ENCODE measurements at places on chromosomes 5 and 9.

- DNase-seq: no peak
These were observed 173.3 kb downstream of the FGF18 start for GRCh38 chr5:171592736-171593135.

DNA sequence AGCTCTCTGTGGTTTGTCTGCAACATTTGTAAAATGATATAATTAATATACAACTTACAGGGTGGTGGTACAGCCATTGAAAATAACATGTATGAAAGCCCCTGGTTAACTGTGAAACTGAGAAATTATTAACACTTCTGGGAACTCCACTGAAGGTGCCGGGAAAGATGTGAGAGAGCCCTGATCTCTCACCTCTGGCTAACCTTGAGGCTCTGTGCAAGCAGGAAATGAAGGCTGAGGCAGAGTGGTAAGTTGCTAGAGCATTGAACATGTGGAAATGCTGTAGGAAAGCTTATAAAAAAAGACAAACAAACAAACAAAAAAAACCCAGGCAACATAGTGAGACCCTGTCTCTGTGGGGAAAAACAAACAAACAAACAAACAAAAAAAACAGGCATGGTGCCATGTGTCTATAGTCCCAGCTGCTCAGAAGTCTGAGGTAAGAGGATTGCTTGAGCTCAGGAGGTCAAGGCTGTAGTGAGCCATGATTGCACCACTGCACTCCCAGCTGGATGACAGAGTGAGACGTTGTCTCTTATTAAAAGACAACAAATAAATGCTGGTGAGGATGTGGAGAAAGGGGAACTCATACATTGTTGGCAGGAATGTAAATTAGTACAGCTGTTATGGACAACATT lies 7.5 kb downstream of the CATSPER3 start:
- no peak for DNase-seq

- no peak for DNase-seq
These were observed 27.5 kb downstream of the FNBP1 start for GRCh38 chr9:130015353-130016019.

GRCh38 chr9:6055216-6055615 lies 39.8 kb upstream of the RANBP6 start:
- DNase-seq: no peak

GRCh38 chr9:97397220-97397619 lies 14.7 kb upstream of the TDRD7 start:
- no peak for DNase-seq

- no peak for DNase-seq
These were observed 732.7 kb downstream of the SEMA5A start for GRCh38 chr5:8813180-8813579.

GRCh38 chr5:131256507-131256823 lies 7.4 kb upstream of the CDC42SE2 start:
- DNase-seq: no peak

DNA sequence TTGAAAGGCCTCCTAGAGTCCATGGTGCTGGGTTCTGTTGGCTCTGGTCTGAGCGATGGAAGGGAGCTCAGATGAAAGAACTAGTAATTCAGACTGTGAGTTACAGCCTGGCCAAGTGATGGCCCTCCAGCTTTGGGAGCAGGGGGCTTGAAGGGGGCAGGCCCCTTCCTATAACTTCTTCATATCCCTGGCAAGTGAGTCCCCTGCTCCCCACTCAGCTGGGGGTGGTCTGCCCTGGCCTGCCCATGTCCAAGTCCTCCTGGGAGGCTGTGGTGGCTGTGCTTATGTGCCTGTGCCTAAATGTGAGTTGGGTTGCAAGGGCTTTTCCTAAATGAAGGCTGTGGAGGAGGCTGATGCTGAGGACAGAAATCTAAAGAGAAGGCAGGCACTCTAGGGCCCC lies 80.1 kb downstream of the MACROH2A1 start:
- no peak for DNase-seq

DNA sequence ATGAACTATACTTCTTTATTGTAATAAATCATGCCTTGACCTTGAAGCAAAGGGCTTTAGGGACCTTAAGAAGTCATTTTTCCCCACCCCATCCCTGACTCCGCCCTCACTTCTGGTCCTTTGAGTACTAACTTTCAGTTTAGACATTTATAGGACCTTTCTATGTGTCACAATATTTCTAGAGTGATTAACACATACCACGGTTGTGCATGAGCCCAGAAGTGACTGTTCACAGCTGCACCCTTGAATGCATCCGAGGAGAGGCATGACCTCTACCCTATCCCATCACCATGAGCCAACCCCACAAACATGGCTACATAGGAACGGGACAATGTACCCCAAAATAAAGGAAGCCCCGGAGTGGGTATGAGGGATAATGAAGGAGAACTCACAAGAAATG lies 160.3 kb downstream of the HSD17B3 start:
- no peak for DNase-seq

GRCh38 chr9:38344566-38345324 lies 47.8 kb upstream of the ALDH1B1 start:
- no peak for DNase-seq

DNA sequence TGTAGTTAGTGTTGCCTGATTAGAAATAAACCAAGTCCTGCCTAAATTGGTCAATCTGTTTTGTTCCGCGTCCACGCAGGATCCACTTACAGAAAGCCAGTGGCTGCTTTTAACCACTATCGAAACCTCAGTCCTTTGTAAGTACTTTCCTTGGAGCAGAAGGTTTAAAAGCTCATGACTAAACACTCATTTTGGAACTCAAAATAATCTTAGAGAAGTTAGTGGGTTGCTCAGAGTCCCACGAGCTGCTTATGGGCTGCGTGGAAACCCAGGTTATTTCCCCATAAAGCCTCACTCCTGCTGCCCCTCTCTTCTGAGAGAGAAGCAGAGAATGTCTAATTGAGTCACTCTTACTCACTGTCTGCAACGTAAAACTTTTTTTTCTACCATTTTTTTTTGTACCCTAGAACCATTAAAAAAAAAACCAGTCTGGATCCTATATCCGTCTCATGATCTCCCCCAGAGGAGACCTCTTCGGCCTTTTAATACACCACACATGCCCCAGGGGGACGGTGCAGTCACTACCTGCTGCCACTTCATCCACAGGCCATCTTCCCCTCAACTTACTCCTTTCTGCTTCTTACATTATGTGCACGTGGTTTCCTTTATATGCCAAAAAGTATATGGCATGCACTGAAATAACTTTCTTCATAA lies 7.6 kb downstream of the BASP1 start:
- DNase-seq: no peak

DNA sequence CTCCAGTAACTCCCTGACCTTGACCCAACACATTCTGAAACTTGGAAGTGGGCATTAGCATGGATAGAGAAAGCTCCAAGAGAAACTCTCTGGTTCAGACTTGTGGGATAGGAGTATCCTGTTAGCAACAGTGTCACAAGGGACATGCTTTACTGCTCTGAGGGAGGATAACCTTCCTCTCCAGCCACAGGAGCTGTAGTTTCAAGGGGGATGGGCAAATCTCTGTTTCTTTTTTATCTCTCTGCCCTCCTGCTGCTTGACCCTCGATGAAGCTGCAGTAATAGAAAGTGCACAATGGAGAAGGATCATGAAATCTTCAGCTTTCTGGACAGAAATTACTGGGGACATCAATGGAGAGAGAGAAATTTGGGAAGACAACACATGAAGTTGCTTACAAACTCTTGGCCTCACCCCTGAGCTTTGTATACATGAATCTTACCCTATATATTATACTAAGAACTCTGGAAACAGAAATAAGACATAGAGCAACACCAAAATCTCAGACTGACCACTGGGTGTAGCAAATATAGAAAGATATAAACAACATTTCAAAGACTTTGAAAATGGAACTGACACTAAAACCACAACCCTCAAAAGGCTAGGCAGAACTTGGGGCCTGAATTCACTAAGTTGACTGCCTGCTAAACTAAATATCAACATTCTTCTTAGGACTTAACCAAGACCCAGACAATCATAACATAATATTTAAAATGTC lies 471.0 kb upstream of the MEF2C start:
- no peak for DNase-seq

GRCh38 chr9:22136461-22137096 lies 127.5 kb upstream of the CDKN2B start:
- DNase-seq: no peak

DNA sequence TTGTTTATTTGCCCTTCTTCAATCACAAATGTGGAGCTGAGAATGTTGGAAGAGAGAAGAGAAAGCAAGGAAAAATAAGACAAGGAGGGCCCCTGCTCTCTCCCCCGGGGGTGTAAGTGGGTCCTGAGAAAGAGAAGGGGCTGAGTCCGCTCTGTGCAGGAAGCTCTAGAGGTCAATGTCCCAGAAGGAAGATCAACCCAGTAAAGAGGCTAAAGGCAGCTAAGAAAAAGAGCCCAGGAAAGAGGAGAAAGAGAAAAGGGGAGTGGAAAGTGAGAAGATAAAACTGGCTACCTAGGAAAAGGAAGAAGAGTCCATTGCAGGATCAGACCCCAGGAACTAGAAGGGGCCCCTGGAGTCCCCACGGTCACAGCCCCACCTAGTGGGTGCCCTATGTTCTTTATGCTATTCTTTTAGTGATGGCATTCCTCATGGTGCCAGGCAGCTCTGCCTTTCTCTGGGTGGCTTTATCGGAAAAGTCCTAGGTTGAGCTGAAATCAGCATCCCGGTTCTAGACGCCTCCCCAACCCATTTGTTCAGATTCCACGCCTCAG lies 583.4 kb downstream of the ACTL7B start:
- DNase-seq: no peak

DNA sequence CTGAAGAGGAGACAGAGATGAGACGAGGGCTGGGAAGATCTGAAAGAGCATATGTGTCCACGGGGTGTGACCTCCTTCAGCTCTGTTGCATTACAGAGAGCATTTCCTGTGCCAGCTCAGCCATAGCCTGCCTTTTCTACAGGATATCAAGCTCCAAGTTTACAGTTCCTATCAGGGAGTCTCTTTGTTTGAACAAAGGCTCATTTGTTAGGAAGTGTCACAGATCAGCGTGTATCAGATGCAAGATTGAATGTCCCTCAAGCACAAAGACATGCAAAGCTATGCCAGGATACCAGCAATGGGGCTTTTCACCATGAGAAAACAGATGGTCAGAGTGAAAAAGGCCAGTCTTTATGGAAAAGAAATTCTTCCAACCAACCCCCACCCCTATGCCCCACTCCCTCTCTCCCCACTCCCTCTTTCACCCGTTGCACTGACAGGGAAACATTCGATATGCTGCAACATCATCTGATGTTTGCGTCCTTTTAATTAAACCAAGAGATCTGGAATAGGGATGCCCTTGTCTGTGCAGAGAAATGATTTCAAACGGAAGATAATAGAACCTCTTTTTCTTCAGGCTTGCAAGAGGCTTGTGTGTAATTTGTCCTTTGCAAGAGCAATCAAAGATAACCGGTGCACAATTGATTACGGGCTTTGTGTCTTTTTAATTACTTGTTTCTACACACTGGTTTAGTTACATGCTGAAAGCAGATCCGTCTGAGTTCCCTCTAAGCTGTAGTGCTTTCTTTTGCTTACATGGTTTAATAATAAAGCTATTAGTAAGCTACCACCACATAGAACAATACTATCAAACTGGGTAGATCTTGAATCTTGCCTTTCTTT lies 263.1 kb upstream of the RGMB start:
- DNase-seq: no peak

GRCh38 chr5:73137563-73138530 lies 17.5 kb downstream of the TMEM171 start:
- no peak for DNase-seq

- no peak for DNase-seq
These were observed 5.1 kb downstream of the DBN1 start for GRCh38 chr5:177468329-177468684.

- no peak for DNase-seq
These were observed 70.5 kb upstream of the NTRK2 start for GRCh38 chr9:84598921-84599636.

DNA sequence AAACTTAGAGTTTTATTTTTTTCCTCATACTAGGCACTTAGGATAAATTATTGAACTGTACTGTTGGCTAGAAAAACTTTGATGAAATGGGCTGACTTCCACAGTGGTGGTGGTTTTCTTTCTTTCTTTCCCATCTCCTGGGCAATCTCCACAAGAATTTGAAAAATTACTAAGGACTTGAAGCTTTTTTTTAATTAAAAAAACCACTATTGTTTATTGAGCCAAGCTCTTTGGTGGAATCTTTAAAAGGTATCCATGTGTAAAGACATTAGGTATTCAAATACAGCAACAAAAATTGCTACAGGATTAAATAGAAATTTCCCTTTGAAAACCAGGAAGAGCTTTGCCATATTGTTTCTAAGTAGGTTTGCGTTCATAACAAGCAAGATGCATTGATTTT lies 14.1 kb downstream of the MARCHF6 start:
- no peak for DNase-seq

DNA sequence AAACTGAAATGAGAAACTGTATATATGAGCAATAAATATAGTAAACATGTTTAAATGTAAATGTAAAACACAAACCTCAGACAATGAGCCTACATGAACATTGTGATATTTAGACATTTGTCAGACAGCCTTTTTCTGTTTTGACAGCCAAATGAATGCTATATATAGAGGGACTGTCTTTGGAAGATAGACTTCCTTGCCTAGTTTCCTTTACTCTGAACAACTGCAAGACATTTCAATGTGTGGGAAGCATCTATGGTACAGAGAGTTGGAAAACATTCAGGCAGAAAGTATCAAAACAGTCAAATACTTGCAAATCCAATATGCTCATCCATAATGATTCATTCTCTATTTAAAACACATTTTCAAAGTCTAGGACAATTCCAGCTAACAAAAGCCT lies 31.7 kb upstream of the TUSC1 start:
- DNase-seq: no peak

DNA sequence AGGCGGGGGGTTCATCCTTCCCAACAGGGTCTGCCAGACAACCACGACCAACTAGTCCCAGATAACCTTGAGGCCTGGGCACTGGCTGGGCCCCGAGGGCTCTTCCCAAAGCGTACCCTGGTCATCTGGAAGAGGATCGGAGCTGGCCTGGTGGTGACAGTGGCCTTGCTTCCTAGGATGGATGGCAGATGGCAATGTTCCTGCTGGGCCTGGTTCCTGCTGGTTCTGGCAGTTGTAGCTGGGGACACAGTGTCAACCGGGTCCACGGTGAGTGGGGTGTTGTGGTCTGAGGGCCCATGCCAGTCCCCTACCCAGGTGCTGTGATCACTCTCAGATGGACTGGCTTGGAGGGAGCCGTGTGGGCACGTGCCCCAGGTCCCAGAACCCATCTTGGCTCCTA lies 2.0 kb downstream of the ADAMTSL2 start:
- no peak for DNase-seq

DNA sequence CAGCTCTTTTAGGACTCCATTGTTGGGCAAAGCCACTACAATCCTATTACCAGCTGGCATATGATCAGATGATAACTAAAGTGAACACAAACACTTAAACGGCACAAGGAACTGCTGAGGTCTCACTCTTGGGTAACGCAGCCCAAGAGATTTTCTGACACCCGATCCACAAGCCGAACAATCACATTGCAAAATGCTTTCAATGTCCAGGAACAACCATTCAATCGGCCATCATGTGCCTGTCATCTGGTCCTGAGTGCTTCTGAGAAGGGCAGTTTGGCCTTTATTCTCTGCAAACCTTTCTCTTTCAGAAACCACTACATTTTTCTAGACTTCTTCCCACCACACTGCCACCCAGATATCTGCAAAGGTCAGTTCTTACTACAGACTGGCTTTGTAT lies 283.1 kb downstream of the GLIS3 start:
- no peak for DNase-seq
